CD4-positive, alpha-beta T cell treated with Interferon gamma for 1 hour (primary cell): ENCODE measurements at places on chromosomes 12 and 14.

DNA sequence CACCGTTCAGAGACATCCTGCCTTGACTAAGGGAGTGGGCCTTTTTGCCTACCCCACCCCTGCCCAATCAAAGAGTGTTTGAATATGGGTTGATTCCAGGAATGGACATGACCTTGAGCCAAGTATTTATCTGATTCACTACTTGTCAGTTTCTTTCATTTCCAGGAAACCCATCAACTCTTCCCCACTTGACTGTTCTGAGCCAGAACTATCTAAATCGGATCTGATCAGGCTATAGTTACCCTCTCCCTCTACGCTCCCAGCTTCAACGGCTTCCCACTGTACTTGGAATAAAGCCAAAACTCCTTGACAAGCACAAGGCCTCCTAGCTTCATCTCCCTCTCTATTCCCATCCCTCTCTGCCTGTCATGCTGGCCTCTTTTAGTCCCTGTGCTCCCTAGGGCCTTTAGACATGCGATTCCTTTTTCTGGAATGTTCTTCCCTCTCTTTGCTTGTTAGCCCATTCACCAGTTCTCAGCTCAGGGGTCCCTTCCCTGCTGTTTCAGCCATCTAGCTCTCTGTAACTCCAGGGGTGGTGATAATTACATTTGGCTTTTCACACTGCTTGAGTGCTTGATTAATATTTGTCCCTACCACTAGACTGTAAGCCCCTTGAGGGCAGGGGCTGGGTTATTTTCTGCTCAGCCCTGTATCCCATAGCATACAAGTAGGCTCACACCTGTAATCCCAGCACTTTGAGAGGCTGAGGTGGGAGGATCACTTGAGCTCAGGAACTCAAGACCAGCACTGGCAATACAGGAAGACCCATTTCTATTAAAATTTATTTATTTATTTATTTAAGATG, 5.5 kb upstream of the ITPK1 start:
- DNase-seq = no peak

DNA sequence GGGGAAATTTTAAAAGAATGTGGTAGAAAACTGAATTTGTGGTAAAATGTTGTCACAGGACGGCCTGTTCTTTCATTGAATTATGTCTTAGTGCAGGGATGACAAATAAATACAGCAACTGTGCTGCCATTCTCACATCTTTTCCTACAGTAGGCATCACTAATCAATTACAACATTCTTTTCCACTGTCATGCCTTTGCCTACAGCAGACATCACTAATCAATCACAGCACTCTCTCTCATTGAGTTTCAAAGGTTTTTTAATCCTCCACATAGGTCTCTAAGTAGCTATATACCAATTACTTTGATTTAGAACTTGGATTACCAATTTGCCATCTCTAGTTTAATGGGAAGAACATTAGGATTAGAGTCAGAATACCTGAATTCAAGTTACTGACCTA, 30.1 kb downstream of the NTF3 start:
- DNase-seq = no peak

DNA sequence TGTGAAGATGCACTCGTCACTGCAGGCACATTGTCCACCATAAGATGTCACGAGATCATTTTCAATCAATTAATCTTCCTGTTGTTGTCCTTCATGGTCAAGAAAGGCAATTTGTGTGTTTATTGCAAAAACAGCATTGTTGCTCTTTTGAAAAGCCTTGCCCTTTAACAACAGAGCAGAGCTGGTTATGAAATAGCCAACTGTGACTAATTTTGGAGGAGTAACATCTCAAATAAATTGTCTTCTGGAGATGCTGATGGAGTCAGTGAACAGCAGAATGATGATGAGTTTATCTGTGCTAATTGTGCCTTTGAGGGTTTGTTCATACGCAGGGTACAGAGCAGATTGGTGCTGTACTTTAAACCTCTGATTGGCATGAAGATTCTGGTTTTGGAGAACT, 88.3 kb upstream of the E2F7 start:
- no peak for DNase-seq

GRCh38 chr14:59897757-59898383, 22.1 kb upstream of the LRRC9 start:
- DNase-seq = no peak

DNA sequence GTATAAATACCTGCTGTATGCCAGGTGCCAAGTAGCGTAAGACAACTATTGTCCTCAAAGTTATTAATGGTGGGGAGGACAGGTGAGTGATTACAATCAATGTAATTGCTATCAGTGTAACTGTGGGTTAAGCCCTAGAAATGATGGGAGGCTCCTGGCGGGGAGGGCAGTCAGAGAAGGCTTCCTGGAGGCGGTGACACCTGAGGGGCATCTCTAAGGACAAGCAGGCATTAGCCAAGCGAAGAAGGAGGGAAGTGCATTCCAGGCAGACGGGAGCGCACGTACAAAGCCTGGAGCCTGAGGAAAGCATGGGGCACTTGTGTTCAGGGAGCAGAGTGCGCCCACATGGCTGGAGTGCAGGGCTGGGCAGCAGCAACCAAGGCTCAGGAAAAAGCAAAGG, 182.9 kb upstream of the PRMT8 start:
- no peak for DNase-seq

GRCh38 chr12:9030776-9031175, 41.4 kb downstream of the KLRG1 start:
- no peak for DNase-seq

DNA sequence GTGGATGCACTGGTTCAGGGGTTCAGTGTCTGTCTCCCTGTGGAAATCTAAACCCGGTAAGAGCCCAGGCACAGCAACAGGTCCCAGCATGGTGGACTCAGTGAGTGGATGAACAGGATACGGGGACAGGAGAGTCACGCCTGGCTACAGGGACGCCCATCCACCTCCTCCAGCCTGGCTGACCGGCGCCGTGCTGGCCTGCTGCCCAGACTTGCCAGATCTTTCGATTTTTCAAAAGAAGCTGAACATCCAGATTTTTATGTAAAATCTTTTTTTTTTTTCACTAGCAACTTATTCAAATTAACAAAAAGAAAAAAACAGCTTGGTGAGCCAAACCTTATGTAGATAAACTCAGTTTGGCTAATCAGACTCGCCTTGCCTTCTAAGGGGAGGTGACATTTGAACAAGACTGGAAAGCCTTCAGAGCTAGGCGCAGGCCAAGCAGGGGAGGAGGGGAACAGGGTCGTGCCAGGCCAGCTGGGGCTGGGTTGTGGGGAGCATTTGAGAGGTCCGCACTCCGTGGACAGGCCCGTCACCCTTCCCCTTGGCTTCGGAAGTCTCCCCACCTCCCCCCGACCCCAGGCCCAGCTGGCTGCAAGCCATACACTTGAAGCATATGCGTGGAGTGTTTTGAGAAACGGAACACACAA, 87.8 kb upstream of the NCOR2 start:
- DNase-seq = no peak

DNA sequence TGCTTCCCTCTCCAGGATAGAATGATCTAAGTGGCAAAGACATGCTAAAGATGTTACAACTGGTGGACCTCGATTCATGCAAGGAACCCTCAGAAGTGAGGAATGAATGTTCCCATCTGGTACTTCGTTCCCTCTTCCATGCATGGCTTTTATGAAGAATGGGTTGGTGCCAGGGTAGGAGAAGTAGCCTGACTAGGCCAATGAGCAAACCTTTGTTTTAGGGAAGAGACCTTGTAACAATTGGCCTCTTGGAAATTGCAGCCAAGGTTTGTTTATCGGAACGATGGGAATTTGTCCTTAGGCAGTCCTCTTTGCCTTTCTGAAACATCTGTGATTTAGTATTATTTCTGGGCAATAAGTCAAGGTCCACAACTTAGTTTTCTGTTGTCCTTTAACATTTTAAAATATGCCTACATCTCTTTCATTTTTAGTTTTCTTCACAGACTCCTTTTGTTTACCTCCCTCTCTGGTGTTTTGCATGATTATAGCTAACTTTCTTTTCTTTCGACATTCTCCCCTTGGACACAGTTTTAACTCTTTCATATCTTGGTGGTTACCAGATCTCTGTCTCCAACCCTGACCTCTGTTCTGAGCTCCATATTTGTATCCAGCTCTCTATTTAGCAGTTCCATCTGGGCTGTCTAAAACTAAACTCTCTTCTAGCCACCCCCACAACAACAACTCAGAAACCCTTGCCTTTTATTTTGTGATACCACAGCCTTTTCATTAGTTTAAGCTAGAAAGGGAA, 70.0 kb downstream of the DIP2B start:
- no peak for DNase-seq

- no peak for DNase-seq
Observed at GRCh38 chr12:131404705-131405104, 306.2 kb upstream of the SFSWAP start.

DNA sequence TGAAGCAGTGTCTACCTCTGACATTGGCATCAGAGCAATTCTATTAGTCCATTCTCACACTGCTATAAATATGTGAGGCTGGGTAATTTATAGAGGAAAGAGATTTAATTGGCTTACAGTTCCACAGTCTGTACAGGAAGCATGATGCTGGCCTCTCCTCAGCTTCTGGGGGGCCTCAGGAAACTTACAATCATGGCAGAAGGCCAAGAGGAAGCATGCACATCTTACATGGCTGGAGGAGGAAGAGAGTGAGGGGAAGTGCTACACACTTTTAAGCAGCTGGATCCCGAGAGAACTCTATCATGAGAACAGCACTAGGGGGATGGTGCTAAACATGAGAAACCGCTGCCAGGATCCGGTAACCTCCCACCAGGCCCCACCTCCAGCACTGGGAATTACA, 25.7 kb upstream of the SEL1L start:
- no peak for DNase-seq

- no peak for DNase-seq
Observed at GRCh38 chr14:34623506-34623905, 6.4 kb downstream of the SNX6 start.

GRCh38 chr14:78805570-78805969, 635.4 kb downstream of the NRXN3 start:
- DNase-seq = no peak

DNA sequence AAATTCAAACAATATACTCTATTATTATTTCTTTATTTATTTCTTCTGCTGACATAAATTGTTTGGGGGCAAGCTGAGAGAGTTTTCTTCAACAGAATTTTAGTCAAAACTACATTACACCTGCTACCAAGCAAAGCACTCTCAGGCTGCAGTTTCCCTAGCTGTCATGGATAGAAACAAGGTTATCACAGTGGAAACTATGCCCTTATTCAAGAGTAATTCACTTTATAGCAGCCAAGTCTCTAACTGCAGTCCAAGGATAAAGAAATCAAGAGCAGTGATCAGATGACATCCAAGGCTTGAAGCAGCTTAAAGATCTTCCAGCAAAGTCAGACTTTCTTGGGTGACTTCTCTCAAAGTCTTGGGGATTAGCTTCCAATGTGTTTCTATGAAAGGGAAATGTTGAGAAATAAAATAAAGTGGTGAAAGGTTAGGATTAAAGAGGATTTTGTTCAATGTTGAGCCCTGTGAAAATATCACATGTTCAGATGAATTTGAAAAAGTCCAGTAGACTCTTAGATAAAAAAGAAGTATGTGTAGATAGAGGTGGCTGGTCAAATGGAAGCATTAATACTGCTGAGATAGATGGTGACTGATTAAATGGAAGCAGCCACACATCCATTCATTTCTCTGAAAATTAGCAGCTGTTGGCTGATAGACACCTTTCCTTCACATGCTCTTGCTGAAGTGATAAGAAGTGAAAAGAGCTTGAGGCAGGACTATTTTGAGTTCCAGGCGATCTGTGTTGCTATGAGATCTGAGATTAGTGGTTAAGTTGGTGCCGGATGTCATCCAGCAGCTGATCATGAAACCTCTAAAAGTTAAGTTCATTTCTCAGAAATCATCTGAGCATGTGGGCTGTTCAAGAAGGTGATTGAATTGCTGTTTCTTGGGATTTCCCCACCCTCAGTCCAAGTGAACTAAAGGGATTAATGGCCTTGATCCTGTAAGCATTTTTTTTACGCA, 257.8 kb upstream of the BTG1 start:
- peak; percentile 82 for DNase-seq

GRCh38 chr12:102465762-102466560, 14.4 kb downstream of the IGF1 start:
- no peak for DNase-seq

GRCh38 chr12:118586433-118586832, 210.1 kb downstream of the SUDS3 start:
- no peak for DNase-seq

GRCh38 chr12:104243971-104244370, 28.4 kb downstream of the TXNRD1 start:
- DNase-seq = no peak

DNA sequence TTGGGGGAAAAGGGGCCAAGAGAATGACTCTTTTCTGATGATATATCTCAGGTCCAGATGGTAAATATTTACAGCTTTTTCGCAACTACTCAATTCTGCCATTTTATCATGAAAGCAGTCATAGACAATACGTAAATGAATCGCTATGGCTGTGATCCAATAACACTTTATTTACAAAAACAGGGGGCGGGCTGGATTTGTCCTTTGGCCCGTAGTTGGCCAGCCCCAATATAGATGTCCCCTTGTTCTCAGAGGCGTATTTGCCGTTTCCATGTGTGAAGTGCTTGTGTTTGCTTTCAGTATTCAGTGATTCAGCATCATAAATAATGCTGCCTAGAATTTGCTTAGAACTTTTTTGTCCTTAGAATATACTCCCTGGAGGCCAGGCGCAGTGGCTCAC, 77.2 kb downstream of the CCDC92 start:
- no peak for DNase-seq

DNA sequence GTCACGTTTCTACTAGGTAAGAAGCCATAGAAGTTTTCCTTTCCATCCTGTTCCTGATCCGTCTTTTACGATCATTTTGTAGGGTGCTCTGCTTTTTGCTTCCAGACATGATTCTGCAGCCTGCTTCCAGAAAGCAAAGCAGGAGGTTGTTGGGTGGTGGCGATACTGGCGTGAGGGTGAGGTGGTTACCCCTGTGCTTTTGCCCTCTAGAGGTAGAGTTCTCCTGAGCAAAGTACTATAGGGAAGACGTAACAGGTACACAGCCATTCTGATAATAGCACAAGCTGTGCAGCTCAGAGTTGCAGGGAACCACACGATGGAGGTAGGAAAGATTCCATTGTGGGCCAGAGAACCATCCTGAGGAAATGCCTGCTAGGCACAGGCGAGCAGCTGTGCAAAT, 186.0 kb downstream of the PAH start:
- no peak for DNase-seq

- no peak for DNase-seq
Observed at GRCh38 chr14:45038865-45039264, 45.1 kb upstream of the PRPF39 start.

- no peak for DNase-seq
Observed at GRCh38 chr12:10736463-10736862, 13.3 kb upstream of the YBX3 start.

DNA sequence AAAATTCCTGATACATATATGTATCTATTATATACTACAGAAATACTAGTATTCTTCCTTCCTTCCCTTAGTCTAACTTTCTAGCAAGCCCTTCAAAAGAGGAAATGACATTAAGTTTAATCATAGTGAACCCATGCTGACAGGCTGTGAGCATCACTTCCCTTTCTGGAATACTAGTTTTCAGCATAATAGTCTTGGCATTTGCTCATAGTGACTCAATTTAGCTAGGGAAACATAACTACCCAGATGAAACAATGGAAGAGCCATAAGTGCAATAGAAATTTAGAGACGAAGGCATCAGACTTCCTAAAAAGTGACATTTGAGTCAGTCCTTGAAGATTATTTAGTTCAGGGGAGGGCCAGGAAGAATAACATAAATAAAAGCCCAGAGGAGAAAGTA, 184.5 kb upstream of the CRY1 start:
- no peak for DNase-seq
